ENCODE measurements at places on chromosomes 2 and 18.

- DNase-seq, result no peak
Observed at GRCh38 chr2:120879431-120880295, 144.0 kb downstream of the GLI2 start.

DNA sequence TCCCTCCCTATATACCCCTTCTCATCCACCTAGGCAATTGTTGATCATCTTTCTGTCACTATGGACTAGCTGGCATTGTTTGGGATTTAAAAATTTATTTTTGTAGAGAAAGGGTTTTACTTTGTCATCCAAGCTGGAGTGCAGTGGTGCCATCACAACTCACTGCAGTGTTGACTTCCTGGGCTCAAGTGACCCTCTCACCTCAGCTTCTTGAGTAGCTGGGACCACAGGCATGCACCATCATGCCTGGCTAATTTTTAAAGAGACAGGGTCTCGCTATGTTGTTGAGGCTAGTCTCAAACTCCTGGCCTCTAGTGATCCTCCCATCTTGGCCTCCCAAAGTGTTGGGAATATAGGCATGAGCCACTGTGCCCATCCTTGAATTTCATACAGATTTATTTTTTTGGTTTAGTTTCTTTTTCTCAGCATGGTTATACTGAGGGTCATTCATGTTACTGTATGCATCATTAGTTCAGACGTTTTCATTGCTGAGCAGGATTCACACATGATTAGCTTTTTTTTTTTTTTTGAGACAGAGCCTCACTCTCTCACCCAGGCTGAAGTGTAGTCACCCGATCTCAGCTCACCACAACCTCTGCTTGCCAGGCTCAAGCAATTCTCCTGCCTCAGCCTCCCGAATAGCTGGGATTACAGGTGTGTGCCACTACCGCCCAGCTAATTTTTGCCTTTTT is 8.6 kb upstream of the PCARE start:
- no peak for DNase-seq

- no peak for DNase-seq
Observed at GRCh38 chr2:67950018-67950417, 112.8 kb downstream of the C1D start.

DNA sequence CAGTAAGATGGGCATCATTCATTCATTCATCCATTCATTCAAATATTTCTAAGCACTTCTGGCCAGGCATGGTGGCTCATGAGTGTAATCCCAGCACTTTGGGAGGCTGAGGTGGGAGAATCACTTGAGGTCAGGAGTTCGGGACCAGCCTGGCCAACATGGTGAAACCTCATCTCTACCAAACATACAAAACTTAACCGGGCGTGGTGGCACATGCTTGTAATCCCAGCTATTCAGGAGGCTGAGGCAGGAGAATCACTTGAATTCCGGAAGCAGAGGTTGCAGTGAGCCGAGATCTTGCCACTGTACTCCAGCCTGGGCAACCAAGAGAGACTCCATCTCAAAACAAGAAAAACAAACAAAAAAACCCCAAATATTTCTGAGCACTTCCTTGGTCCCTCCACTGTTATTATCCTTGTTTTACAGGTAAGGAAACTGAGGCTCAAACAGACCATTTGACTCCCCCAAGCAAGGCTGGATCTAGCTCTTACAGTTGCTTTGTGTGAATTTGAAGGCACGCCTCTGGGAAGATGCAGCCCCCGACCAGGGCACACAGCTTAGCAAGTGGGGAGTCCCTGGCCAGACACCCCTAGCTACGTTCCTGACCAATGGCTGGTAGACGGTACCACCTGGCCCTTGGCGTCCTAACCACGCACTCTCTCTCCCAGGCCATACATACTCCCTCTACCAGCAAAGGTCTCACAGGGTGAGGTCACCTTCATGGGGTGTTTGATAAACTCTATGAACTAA is 50.6 kb upstream of the ODC1 start:
- DNase-seq, result no peak

DNA sequence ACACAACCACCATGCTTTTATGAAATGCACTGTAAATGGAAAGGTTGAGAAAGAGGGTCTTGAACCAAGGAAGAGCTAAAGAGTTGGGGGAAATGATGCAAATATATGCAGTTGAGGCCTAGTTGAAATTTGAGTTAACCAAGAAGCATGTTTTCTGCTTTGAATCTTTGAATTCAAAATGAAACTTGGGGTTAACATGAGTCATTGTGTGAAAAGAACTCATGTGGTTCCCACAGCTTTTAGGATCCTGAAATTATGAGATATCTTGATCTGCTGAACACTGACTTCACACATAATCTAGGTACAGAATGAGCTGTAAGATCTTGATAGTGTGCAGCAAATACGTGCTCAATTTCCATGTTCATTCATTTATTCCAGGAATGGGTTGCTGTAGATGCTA is 422.9 kb upstream of the TRIB2 start:
- DNase-seq, result no peak

DNA sequence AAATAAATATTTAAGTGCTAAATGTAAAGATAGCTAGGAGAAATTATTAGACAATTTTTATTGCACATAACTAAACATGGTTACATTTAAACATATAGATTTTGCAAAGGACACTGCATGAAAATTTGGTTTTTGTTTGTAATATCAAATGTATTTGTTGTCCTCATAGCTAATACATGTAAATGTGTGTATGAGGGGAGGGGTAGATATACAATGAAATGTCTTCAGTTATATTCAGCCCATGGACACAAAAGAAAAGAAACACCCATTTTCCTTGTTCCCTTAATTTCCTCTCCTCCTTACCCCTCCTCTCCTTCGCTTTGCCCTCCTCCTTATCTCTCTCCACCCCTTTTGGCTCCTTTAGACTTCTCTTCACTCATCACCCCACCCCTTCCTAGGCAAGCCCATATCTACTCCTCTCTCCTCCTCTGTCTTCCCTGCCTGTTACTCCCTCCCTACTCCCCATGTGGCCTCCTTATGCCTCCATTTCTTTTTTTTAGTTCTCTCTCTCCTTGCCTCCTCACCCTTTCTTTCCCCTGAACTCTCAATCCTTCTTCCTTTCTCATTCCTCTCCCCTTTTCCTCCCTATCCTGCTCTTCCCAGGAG is 1.4 kb downstream of the COL3A1 start:
- no peak for DNase-seq

DNA sequence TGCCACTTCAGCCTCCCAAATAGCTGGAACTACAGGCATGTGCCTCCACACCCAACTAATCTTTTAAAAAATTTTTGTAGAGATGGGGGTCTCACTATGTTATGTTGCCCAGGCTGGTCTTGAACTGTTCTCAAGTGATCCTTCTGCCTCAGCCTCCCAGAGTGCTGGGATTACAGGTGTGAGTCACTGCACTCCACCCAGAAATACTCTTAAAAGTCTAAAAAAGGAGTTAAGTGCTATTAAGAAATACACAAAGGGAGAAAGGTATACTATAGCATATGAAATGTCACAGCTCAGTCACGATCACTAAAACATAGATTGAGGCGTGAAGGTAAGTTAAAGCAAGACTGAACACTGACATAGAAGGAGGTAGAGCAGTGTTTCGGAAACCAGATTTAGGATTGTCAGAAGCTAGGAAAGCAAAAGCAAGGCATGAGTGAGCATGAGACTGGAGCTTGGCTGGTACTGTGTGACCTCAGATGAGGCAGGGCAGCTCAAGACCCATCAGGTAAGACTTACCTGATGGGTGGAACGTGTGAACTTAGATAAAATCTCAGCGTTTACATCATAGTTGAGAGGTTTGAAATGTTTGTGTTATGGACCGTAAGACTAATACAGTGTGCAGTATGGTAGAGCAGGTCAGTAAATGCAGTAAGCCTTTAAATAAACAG is 9.2 kb downstream of the CCNYL1 start:
- DNase-seq, result no peak

GRCh38 chr2:33032245-33032644 is 85.5 kb downstream of the LTBP1 start:
- no peak for DNase-seq
